Stimulated activated CD4-positive, alpha-beta T cell treated with anti-CD3 and anti-CD28 coated beads, Interleukin-1b, Interleukin-23, amount 100 ng/mL, for 1 hour (primary cell): ENCODE measurements at places on chromosomes 1 and 21.
A peak's percentile ranks its signal among the peaks of the same experiment; 100 is the strongest.

- no peak for DNase-seq
Observed at GRCh38 chr1:34398916-34399275, 222.2 kb downstream of the C1orf94 start.

- DNase-seq = no peak
Observed at GRCh38 chr1:17582124-17582774, 42.8 kb downstream of the ARHGEF10L start.

GRCh38 chr1:22344851-22345560 is 106.6 kb upstream of the ZBTB40 start:
- DNase-seq = no peak

- DNase-seq = no peak
Observed at GRCh38 chr21:28827422-28827821, 165.3 kb downstream of the LTN1 start.

- DNase-seq = no peak
Observed at GRCh38 chr1:245717611-245718010, 562.8 kb downstream of the KIF26B start.

DNA sequence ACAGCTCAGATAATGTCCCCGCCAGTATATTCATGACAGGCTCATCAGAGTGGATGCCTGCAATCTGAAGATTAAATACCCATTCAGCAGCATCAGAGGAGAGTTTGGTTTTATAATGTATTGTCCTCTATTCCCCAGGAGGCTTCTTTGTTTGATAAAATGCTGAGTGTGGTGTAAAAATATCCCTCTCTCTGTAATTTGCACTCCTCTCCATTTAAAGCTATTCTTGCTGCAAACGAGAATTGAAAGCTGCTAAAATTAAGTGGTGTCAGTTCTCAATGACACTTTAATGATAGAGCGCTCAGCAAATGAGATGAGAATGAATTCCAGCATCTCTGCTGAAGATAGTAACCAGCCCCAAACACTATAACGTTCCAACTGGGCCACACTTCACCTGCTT is 205.7 kb upstream of the RRP15 start:
- no peak for DNase-seq

DNA sequence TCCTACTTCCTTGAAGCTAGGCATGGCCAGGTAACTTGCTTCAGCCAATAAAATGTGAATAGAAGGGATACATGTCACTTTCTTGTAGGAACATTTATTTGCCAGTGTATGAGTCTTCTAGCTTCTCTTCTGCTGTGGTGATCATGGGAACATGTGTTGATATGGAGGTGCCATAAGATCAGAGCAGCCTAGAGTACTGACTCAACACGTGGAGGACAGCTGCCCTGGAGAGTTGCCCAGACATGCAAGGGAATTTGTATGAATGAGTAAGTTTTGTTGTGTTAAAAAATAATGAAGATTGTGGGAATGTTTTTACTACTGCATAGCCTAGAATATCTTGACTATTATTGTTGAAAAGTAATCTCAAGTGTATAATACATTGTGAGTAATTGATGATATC is 502.3 kb downstream of the NUF2 start:
- no peak for DNase-seq

GRCh38 chr1:245404952-245405351 is 250.2 kb downstream of the KIF26B start:
- no peak for DNase-seq

DNA sequence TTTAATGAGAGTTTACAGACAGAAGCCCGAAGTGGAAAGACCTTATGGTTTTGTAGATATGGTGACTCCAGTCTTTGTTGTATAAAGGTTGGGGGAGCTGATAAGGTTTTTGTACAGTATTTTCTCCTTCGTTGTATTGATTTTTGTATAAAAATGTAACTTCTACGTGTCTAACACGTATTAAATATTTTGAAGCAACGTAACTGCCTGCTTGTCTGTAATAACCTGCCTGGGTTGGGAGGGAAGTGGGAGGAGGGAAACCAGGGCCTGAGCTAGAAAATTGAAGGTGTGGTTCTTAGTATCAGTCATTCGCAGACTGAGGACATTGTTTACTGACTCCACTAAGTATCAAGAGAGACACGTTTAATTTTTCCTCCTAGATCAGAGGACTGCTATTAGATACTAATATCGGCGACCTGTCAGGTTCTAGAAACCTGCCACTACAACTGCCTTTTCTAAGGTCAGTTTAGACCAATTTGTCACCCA is 2.2 kb downstream of the IER5 start:
- no peak for DNase-seq

- no peak for DNase-seq
Observed at GRCh38 chr1:211639475-211640300, 35.7 kb downstream of the NEK2 start.

DNA sequence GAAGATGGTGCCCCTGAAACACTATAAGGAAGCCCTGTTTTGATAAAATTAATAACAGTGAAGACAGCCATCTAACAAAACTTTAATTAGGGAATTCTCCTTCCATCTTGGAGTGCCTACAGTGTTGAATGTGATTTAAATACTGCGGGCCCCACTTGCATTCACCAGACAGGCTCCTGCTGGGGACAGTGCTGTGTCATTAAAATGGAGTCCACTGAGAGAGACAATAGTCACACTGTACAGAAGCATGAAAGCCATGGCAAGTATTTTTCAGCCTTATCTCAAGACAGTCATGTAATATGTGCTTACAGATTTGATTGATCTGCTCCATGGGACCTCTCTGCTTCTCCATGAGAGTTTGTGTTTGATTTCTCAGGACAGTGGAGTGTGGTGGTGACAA is 29.7 kb upstream of the ZBTB18 start:
- DNase-seq = no peak

GRCh38 chr1:2258996-2259395 is 30.9 kb downstream of the SKI start:
- DNase-seq = peak; percentile 33

- DNase-seq = no peak
Observed at GRCh38 chr1:117817629-117818028, 111.8 kb downstream of the GDAP2 start.

DNA sequence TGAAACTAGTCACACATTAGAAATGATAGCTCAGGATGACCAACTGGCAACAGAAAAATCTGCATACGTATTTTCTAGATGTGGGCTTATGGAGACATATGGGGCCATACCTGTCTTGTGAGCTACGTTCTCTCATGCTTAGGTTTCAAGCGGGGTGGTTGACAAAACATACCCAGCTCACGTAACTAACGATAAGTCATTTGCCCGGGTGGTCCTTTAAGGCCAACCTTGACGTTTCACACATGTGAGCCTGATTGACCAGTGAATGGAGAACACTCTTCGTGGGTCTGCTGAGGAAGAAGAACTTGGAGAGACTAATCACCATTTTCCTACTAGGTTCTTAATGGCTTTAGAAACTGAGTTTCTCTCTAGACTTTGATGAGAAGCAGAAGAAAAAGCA is 13.5 kb upstream of the RCSD1 start:
- no peak for DNase-seq

DNA sequence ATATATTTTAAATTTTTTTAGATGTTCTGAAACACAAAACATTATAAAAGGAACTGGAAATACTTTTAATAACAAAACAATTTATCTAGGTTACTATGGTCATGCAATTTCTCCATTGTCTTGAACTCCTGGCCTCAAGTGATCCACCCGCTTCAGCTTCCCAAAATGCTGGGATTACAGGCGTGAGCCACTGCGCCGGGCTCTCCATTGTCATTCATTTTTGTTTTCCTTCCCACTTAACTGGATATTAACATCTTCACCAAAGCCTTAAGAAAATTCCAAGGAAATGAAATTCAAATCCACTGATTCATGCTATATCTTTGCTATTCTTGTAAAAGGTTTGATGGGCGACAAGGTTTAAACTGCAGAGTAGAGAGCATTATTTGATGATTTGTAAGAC is 279.5 kb upstream of the PKN2 start:
- DNase-seq = no peak

- peak; percentile 19 for DNase-seq
Observed at GRCh38 chr1:207828485-207829158, 76.8 kb downstream of the CD46 start.

DNA sequence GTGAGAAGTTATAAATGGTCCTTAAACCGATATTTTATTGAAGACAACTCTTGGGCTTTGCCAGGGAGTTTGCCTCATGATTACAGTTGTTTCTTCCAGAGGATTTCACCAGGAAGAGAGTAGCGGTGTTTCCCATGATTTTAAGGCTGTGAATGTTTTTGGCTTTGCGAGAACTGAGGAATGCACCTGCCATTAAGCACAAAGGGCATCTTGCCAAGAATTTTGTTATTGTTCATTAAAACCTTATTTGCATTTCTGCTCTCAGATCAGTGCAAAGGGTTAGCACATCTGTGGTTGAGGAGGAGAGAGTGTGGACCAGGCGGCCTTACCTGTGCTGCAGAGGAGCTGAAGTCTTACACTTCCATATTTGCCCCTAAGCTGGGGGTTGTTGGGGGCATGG is 13.8 kb downstream of the CNIH3 start:
- DNase-seq = no peak

GRCh38 chr1:202323731-202324130 is 18.0 kb downstream of the UBE2T start:
- DNase-seq = no peak

DNA sequence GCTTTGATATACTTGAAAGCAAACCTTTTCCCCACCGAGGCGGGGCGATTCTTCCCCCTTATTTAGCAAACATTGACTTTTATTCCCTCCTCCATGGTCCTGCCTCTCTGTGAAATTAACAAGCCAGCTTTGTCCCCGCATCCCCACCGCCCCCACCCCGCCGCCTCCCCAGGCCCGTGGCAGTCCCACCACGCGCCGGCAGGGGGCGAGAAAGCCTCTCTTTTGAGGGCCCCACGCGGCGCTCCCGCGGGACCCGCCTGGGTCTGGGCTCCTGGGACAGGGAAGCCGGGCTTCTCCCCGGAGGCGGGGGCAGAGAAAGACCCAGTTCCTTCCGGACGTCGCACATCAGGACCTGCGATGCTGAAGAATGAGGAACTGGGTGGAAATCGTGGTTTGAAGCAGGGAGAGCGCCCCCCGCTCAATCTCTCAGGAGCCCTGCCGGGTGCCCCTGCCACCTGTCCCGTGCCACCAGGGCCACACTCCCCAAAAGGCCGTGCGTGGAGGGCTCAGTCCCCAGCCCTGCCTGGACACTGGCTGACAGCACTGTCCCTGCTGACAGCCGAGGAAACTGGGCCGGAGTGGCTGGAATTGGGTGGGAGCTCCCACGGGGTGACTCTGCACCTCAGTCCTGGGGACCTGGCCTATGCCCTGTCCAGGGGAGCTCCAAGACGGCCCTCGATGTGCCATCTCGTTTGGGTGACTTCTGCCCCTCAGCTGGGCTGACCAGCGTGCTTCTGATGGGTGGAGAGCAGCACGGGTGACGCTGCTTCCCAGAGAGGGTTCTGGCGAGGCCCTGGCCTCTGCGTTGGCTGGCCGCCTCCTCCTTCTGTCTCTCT is 8.6 kb upstream of the ACTRT2 start:
- DNase-seq = peak; percentile 50

DNA sequence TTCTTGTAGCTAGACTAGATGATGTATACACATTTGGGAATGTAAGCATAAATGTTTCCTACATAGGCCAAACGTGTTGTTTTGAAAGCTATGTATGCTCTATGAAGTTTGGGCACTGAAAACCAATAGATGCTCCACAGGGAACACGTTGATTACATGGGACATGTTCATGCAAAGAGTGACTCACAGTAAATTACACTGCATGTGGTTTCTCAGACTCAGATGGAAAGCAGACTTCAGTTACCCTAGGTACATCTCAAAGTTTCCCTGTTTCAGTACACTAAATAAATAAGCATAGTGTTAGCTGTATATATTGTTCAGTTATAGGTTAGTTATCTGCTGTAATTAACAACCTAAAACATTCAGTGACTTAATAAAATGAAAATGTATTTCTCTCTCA is 301.9 kb upstream of the RUNX1 start:
- no peak for DNase-seq

DNA sequence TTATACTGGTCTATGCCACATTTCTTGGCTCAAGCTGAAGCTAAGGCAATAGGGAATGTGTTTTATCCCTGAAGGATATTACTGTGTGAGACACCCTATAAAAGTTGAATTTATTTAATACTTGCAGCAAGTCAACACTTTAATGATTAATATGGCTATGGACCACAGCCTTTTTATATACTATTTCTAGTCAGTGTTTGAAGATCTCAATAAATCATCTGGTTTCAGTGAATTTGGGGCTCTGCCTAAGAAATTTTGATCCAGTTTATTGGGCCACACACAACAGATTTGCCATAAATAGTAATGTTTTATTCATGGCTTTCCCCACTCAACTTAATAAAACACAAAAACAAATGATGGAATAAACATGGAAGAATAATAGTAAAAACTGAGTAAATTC is 698.3 kb downstream of the ADGRL2 start:
- DNase-seq = no peak

DNA sequence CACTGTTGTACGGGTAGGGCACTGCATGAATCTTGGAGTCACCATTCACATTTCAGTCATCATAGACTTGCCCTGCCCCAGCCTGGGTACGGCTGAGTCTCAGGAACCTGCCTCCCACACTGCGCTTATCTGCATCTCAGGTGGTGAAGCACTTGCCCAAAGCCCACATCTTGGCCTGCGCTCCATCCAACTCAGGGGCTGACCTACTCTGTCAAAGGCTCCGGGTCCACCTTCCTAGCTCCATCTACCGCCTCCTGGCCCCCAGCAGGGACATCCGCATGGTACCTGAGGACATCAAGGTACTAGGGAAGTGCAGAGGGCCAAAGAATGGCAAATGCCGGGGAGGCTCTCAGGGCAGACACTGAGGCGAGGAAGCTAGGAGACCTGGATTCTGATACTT is 11.7 kb downstream of the RHOC start:
- DNase-seq = no peak

DNA sequence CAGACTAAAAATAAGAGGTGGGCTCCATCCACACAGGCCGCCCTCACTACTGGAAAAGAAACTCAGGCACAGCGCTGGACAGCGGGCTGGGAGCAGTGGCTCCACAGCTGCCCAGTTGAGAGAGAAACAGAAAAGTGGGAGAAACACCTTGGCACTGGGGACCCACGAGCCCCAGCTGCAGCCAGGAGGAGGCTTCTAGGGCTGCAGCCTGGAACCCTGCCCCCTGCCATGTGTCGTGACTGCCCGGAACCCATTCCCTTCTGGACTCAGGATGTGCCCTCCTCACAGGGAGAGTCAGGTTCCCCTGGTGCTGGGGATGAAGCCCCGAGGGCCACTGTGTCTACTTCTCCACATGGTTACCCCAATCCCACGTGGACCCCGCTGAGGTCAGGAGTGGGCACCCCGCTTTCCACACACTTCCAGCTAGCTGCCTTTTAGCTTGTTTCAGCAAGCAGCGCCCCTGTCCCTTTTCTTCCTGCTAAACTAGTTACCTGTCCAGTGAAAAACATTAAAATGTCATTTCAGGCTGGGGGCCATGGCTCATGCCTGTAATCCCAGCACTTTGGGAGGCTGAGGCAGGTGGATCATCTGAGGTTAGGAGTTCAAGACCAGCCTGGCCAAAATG is 35.9 kb downstream of the PARP1 start:
- no peak for DNase-seq

- no peak for DNase-seq
Observed at GRCh38 chr21:29914326-29914725, 25.5 kb downstream of the GRIK1 start.

GRCh38 chr1:234768569-234769283 is 158.7 kb upstream of the IRF2BP2 start:
- DNase-seq = no peak
